ENCODE measurements at places on chromosomes 3 and 15.

DNA sequence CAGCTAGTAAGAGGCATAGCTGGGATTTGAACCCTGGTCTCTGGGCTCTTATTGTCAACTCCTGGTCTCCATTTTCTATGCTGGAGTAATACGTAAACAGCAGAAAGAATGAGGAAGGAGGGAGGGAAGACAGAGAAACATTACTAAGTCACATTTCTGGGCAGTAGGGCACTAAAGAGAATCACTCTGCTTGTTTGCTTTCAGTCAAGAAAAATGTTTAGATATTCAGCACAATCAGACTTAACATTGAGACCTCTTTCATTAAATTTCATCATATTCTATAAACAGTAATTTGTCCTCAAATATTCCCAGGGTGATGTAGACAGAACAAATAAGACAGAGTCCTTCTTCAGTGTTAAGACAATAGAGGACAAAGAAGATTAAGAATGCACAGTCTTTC, 67.7 kb upstream of the BNC1 start:
- DNase-seq, result no peak

DNA sequence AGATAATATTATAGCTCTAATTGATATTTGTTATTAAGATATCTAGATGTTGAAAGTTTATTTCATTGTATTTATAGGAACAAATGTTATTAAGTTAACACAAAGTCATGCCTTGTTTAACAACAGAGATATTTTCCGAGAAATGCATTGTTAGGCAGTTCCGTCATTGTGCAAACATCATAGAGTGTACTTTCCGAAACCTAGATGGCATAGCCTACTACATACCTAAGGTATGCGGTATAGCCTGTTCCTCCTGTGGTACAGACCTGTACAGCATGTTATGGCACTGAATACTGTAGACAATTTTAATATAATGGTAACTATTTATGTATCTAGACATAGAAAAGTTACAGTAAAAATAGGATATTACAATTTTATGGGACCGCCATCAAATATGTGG, 114.3 kb downstream of the NAALADL2 start:
- DNase-seq, result no peak

DNA sequence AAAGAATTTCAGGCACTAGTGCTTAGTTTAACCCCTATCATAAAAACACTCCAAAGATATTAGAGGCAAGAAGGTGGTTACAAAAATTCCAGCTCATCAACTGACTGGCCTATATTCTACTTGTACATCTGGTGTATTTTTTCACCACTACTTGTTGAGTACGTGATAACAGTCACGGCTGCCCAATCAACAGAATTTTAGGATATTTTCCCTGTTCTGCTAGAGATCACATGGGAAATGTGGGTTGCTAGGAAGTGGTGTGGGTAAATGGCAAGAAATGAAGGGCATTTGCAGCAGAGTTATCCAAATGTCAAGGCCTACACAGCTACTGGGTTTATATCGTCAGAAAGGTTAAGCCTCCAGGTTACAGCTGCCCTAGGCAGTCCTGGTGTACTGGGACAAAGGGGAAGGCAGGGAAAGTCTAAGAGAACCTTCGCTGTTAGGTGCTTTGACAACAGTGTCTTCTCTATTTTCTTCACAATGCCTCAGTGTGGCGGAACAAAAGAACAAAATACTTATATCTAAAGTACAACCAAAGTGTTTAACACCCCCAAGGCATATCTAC, 81.9 kb downstream of the FMN1 start:
- DNase-seq, result no peak

DNA sequence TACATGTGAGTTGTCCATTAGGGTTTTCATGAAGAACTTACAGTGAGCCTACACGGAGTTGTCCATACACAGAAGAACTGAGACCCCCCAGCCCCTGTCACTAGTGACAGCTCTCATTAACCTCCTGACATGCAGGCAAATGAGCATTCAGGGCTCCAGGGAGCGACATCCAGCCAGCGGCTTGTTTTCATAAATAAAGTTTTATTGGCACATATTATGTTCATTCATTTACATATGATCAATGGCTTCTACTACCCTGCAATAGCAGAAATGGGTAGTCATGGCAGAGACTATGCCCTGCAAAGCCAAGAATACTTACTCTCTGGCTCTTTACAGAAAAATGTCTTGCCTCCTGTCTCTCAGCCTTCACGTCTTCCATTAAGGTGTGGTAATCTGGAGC, 553.5 kb downstream of the EDEM1 start:
- DNase-seq, result no peak

DNA sequence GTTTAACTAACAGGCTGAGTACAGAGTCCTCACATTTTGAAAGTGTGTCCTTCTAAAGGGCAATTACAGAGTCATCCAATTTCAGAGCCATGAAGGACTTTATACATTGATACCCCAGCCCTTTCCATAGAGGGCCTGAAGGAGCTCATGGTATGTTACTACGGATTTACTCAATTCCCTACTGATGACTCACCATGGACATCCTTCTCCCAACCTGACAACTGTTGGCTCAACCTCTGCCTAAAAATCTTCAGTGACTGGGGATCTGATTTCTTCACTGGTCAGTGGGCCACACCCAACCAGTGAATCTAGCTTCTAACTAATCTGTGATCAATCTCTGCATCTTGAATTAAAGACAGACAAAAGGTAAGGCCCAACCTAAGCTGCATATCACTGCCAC, 963.4 kb upstream of the CFAP20DC start:
- DNase-seq, result no peak

GRCh38 chr3:45953536-45953935, 10.3 kb downstream of the CXCR6 start:
- DNase-seq, result no peak

- DNase-seq, result no peak
Observed at GRCh38 chr3:106176734-106177133, 307.9 kb upstream of the CBLB start.

- no peak for DNase-seq
Observed at GRCh38 chr3:141386126-141386488, 17.8 kb downstream of the ZBTB38 start.

- peak; percentile 1 for DNase-seq
Observed at GRCh38 chr3:111861391-111861790, 2.3 kb downstream of the PHLDB2 start.

DNA sequence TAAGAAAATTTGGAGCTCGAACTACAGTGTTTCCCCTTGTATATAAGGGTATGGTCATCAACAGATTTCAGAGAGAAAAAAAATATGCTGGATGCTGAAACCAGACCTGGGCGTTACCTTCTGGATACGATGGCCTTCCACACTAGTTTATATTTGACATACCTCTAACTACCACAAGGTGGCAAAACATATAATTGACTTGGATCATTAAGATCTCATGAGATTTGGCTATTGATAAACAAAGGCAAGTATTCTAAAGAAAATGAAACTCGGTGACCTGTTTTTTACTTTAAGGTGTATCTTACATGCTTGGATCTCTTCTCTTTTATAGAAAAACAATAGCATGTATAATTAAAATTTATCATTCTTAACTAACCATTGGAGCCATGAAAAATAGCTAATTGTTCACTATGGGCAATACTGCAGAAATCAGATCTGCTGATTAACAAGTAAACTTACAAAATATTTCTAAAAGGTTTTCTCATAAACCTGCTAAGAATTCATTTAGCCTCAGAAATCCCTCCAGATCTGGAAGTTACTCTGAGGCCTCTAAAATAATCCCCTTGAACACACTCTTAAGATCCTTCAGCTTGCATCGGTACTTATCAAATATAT, 300.6 kb upstream of the KCNH8 start:
- peak; percentile 11 for DNase-seq

GRCh38 chr3:154666542-154666941, 236.6 kb upstream of the GPR149 start:
- no peak for DNase-seq

DNA sequence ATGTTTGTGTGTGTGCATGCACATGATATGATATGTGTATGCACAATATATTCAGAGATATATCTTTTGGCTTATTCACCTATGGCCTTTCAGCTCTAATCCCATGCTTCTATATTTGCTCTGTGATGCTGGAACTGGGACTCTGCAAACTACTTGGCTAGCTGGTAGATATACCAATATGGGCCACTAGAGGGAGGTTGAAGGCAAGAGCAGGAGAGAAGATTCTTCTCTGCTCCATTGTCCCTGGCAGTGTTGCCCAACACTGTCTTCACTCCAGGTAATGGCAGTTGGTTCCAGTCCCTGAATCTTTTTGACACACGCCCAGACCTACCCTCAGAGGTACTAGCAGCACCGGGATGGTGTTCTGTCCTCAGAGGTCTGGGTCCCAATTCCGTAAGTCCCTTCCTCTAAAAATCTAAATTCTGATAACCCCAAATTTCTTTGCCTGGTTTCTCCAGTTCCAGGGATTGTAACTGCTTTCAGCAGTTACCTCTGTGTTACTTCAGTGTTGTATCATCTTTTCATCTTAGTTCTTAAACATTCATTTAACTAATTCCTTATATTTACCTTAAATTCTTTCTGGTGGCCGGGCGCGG, 44.7 kb downstream of the GTPBP8 start:
- DNase-seq, result peak; percentile 41

- DNase-seq, result no peak
Observed at GRCh38 chr15:78263907-78264303, 457 bp upstream of the DNAJA4 start.
